Muscle of arm (tissue), 14 donors: ENCODE measurements at places on chromosomes 3 and 15.

DNA sequence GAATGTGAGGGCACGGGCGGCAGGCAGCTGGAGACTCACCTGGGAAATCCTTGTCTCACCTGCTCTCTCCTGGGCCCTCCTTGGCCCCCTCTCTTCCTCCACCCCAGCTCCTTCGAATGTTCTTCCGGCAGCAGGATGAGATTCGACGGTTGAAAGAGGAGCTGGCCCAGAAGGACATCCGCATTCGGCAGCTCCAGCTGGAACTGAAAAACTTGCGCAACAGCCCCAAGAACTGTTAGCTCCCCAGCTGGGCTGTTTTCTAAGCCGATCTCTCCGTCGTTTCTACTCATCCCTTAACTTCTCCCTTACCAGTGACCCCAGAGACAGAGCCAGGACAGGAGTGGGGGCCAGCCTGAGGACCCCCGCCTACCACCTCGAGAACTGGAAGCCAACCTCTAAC is 95.0 kb downstream of the ANP32A start:
- DNase-seq, result peak; percentile 67

GRCh38 chr3:45244356-45244755 is 18.3 kb upstream of the TMEM158 start:
- no peak for DNase-seq

- DNase-seq, result peak; percentile 61
Measured at GRCh38 chr15:70254311-70254869, 156.7 kb upstream of the TLE3 start.

DNA sequence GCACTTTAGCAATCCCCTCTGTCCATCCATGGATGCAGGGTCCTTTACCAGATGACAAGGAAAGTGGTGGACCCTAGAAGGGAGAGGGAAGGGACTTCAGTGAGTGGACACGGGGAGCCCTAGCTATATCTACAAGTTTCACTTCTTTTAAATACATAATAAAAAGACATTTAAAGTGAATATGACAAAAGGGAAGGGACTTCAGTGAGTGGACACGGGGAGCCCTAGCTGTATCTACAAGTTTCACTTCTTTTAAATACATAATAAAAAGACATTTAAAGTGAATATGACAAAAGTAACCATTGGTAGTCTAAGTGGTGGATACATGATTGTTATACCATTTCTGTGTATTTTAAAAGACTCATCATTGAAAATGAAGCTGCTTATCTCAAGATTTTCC is 81.9 kb upstream of the HES1 start:
- no peak for DNase-seq

- no peak for DNase-seq
Measured at GRCh38 chr15:31046759-31047359, 54.7 kb downstream of the TRPM1 start.

- DNase-seq, result no peak
Measured at GRCh38 chr3:19248767-19249166, 100.5 kb downstream of the KCNH8 start.

GRCh38 chr3:159593927-159594605 is 394.6 kb upstream of the IL12A start:
- DNase-seq, result peak; percentile 5

- DNase-seq, result no peak
Measured at GRCh38 chr3:186109897-186110803, 1.3 kb upstream of the ETV5 start.

- peak; percentile 58 for DNase-seq
Measured at GRCh38 chr3:71681224-71681668, 44.0 kb downstream of the EIF4E3 start.

- DNase-seq, result no peak
Measured at GRCh38 chr15:98530570-98530969, 117.8 kb upstream of the IGF1R start.

DNA sequence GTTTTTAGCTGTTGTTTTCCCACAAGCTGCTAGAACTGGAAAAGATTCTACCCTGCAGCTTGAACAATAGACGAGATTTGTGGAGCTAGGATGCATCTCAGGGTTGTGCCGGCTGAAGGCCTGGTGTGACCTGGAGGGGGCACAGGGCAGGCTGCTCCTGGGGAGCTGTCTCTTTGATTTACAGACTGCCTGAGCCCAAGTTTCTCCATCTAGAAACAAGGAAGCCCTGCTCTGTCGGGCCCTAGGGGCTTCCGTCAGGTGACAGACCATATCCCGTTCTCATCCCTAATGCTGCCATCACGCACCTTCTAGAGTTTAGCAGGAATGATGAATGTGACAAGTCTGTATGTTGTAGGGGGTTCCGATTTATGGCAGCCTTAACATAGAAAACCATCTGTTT is 7.9 kb upstream of the CPNE9 start:
- DNase-seq, result no peak

DNA sequence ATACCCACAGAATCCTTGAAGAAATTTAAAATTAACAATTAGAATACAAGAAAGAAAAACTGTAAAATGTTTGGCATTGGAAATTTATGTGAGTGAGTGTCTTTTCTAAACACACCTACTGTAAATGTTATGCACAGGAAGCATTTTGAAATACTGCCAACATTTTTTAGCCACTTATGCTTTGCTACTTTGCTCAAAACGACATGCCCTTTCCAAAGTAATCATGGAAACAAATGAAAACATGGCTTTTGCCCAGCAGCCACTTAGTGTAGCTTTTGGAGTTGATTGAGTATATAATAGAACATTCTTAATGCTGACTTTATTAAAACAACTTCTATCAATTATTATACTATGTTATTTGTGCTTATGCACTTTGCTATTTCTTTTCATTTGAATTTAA is 823.0 kb downstream of the CADM2 start:
- DNase-seq, result no peak

DNA sequence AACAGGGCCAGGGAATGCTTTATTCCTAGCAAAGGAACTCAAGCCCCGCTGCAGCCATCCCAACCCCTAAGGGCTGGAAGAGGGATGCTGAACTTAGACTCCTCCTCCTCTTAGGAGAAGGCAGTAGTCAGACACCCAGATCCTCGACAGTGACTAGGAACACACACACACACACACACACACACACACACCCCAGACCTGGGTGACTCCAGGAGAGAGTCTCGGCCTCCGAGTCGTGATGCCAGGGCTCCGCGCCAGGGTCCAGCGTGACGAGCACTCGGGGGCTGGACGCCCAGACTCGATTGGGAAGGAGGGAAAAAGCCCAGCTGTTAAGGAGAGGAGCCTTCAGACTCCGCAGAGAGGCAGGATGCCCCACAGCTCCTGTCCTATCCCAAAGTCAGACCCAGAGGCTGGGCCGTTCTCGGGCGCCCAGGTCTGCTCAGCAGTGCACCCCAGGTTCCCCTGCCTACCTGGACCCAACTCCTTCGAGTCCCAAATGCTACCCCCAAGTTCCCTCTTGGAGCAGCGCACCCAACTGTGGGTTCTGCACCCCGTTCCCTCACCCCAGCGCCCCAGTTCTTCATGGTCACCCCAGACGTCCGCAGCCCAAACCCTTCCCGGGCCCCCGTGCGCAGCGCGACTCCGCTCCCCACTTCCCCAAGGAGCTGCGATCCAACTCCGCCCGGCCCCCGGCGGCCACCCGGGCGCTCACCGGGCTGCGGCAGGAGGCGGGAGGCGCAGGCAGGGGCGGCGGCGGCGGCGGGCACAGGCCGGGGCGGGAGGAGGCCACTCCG is 421 bp downstream of the BMF start:
- DNase-seq, result peak; percentile 84

- peak; percentile 38 for DNase-seq
Measured at GRCh38 chr3:131361464-131362421, 19.8 kb upstream of the NUDT16 start.

DNA sequence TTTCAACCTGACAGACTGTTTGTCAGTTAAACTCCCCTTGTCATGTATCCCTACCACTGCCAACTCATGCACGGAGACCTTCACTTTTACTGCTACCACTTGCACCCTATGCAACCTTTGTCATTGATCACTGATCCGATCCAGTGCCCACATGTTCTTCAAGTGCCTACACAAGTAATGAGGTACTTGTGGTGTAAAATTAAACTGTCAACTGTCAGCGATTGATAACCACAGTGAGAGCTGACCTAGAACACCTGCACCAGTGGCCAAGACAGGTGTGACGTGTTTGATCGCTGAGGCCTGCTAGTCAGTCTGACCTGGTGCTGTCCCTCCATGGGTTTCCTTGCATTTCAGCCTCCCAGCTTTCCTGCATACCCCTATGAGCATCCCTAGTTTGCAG is 55.6 kb downstream of the MECOM start:
- no peak for DNase-seq

GRCh38 chr15:81270781-81271491 is 53.0 kb downstream of the STARD5 start:
- DNase-seq, result no peak

DNA sequence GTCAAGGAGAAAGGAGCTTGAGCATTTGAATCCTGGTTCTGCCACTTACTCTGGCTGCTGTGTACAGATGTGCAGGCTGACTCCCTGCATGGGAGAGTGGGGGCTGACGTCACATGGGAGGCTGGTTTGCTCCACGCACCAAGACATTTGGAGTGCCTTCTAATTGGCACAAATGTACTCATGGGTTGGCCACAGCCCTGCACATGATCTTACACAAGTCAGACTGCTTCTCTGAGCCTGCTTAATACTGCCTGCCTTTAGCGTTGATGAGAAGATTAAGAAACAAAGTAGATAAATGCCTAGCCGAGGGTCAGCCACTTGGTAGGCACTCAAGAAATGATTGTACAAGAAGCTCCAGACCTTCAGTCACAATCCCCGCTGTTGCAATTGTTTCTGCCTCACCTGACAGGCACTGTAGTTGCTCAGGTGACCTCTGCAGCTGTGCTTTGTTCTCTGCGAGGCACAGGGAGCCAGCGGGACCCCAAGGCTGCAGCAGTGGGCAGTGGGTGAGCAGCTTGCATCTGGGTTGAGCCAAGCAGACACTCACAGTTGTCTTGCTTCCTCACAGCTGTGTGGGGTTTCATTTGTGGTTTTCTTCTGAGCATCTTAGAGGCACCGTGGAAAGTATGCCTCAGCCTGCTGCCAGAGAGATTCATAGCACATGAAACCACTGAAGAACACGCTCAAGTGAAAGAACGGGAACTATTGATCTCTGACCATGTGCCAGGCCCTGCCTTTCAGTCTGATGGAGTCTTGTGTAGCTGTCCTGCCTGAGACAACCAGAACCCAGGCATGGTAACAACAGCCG is 33.1 kb downstream of the GRK7 start:
- no peak for DNase-seq

DNA sequence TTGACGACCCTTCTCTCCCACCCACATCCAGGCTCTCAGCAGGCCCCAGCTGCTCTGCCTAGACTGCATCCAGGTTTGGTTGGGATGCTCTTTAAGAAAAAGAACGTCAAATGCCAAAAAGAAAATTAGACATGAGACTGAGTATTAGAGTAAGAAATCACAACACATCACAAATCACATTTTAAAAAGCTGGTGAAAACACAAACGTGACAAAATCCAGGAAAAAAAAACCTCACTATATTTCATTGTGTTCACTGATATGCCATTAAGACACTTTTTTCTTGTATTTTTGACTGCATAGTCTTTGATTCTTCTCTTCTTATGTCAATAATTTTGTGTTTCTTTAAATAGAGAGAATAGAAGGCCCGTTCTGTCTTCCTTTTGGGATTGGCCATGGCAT is 243.7 kb downstream of the TLE3 start:
- no peak for DNase-seq
